ENCODE measurements at places on chromosomes 5 and 9.

DNA sequence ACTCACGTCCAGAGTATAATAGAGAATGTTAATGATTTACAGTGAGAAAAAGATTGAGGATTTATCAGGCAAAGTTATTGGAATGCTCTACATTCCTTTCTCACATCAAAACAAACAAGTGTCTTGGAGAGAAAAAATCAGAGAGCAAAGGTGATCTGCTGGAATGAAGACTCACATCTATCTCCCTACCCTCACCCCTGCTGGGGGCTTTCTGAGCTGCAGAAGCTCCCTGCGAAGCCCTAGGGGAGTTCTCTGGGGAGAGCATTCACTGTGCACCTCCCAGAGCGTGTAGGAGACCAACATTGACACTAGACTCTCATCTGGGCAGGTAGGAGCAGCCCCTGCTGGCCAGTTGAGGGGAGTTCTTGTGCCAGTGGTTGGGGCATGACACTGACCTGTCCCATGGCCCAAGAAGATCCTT lies 76.6 kb upstream of the ADAMTS16 start:
- no peak for DNase-seq

GRCh38 chr9:132125944-132126679 lies 35.7 kb upstream of the NTNG2 start:
- no peak for DNase-seq

DNA sequence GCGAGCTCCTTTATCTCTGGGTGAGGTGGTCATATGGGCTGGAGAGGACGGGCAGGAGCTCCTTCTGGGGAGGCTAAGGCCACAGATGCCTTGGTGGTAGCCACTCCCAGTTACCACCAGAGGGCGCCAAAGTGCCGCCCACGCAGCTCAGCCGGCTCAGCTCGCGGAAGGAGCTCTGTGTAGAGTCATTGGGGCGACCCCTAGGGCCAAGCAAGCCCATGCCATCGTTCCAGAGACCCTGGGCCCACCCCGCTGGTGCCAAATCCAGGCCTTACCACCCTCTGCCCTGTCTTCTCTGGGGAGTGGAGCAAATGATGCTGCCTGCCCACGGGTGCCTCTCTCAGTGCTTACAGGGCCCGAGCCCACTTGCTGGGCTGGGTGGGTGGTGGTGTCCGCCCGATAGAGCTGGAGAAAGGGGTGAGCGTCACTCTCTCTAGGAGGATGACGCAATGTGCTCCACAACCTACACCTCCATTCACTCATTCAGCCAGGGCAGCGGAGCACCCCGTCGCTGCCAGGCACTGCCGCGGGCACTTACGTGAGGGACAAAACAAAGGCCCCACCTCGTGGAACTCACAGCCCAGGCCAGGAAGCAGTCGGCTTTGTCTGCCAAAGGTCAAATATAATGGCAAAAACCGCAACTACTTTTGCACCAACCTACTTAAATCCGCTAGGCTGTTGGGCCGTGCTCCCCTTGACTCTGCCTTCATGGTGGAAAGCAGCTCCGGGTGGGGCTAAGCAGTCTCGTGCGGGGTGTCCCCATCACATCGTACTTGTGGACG lies 13.8 kb downstream of the TSPAN17 start:
- DNase-seq = peak; percentile 37

DNA sequence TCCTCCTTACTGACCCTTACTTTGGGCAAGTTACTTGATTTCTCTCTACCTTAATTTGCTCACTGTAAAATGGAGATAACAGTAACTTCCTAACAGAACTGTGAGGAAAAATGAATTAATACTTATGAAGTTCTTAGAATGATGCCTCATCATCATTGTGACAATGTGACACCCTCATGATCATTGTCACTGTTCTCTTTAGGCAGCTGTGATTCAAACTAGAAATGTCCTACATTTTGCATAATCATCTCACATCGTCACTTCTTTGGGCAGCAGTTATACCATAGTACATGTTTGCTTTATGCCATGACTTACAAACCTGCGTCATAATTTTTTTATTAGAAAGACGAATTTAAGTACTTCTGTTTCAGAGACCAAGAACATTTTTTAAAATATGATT lies 9.7 kb downstream of the SLC30A5 start:
- DNase-seq = no peak

GRCh38 chr9:97759581-97760288 lies 62.6 kb upstream of the XPA start:
- no peak for DNase-seq

Measured in NCI-H2227 treated with DMSO at 0.1 percent for 48 hours (cell line).